ENCODE measurements at places on chromosomes 16 and 17.

- DNase-seq: no peak
Measured at GRCh38 chr16:9311303-9311954, 220.0 kb downstream of the HAPSTR1 start.

- no peak for DNase-seq
Measured at GRCh38 chr16:60204181-60204580, 1470.1 kb upstream of the GOT2 start.

- no peak for DNase-seq
Measured at GRCh38 chr17:5526821-5527598, 40.6 kb downstream of the MIS12 start.

DNA sequence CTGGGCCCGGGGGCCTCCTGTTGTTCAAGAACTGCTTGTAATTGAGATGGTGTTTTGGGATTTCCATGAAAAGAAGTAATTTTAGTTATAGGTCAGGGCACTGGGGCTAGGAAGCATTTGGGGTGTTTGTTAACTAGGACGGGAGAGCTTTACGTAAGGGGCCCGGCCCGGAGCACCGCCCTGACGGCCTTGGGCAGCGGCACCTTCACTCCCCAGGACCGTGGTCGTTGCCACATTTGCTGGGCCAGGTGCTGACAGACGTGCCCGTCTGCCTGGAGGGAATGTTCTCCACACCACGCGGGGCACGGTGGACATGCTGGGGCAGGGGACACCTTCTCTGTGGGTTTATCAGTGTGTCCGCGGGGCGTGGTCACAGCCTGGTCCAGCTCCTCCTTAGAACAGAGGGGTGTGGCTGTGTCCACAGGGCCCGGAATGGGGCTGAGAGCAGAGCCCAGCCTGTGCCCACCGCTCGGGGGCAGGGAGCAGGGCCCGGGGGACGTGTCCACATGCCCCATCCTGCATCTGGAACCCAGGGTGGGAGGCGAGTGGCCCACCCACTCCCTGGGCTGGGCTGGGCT lies 57.7 kb downstream of the BAIAP2 start:
- no peak for DNase-seq

DNA sequence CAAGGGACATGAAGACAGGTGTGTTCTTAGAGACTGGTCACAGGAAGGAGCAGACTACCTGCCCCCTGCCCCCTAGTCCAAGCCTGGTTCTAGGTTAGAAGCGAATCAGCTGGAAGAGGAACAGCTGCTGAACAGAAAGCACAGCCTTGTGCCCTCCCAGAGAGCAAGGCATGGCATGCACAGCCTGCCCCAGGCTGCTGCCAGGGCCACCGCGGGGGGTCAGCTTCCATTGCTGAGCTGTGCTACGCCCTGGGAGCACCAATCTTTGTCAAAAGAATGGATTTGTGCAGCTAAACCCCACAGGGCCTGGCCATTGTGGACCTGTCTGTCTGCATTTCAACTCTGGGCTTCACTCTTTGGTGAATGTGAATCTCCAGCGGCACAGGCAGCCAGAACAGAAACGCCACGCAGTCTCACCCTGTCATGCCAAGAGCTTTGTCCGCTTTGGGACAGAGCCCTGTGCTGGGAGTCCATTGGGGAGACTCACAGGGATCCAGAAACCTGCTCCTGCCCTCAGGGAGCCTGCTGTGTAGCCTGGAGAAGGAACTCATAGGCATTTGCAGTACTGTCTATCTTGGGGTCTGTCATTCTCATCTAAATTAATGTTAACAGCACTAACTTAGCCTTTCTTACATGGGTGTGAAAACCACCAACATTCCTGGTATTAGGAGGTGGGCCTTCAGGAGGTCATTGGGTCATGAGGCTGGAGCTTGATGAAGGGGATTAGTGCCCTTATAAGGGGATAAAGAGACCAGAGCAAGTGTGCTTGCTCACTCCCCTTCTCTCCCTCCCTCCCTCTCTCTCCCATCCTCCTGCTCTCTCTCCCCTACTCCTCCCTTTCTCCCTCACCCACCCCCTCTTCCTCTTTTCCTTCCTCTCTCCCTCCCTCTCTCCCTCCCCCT lies 25.6 kb upstream of the CDRT4 start:
- no peak for DNase-seq

GRCh38 chr16:52463904-52464303 lies 83.0 kb downstream of the TOX3 start:
- no peak for DNase-seq

DNA sequence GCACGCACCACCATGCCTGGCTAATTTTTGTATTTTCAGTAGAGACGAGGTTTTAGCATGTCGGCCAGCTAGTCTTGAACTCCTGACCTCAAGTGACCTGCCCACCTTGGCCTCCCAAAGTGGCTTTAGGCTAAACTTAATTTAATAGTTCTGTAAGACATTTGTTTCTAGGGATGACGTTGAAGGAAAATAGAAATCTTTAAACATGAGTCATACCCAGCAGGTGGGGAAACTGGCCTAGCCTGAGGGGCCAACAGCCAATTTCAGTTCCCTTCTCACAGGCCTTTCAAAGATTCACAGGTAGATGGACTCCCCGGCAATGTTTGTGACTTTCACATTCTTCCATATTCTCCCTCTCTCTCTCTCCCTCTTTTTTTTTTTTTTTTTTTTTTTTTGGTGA lies 18.1 kb upstream of the ITPRIPL2 start:
- no peak for DNase-seq

GRCh38 chr17:2191227-2191626 lies 112.4 kb downstream of the SMG6 start:
- DNase-seq: no peak

- peak; percentile 95 for DNase-seq
Measured at GRCh38 chr16:50368410-50369132, at the start of gene BRD7. Gene BRD7, minus strand, starts transcription at chr16:50368988. Its CDS starts 214 bp downstream, at chr16:50368774.

GRCh38 chr17:69451416-69452394 lies 37.2 kb downstream of the MAP2K6 start:
- DNase-seq: no peak

DNA sequence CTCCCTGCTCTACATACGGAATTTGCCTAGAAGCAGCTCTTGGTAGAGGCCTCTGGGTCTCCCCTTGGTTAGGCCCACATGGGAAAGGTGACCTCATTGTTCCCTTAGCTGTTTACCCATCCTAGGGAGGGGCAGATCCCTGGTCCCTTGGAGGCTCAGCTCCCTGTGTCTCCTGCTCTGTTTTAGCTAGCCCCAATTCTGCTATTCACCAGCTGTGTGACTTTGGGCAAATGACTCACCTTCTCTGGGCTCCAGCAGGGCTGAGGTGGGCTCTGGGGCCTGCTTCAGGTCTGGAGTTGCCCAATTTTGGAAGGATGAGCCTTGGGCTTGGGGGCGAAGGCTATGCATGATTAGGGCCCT lies 3.9 kb downstream of the ABCC3 start:
- DNase-seq: no peak

DNA sequence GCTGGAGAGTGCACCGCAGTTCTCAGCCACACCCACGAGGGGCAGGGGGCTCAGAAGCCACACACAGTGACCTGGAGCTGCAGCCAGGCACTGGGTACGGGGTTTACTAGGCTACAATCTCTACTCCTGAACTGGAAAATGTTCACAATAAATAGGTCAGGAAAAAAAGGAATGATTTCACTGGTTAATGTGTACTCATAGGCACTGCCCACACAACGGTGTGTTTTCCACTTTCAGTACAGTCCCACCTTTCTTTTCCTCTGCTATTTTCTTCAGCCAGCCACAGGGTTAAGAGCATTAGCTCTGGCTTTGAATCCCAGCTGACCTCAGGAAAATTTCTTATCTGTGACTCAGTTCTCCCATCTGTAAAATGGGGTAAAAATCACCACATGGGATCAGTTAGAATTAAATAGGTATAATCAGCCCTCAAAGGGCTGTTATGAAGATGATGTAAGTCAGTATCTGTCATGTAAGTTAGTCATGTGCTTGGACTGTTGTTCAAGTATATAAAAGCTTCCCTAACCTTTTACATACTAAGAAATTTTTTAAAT lies 35.7 kb downstream of the ZCCHC14 start:
- no peak for DNase-seq

- no peak for DNase-seq
Measured at GRCh38 chr17:12301551-12301950, 280.9 kb downstream of the MAP2K4 start.

GRCh38 chr17:47266782-47267181 lies 13.2 kb downstream of the ITGB3 start:
- no peak for DNase-seq

DNA sequence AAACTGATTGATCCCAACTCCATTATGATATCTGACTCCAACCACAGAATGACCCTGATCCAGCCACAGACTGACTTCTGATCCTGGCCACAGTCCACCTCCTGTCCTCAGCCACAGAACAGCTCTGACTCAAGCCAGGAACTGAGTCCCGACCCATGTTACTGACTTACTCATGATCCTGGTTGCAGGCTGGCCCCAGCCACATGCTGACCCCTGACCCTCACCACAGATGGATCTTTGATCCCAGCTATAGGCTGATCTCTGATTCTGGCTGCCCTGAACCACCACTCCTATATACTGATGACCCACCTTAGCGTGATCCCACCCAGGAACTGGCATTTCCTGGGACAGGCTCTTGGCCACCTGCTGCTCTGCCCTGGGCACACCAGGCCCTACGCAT lies 32.2 kb upstream of the IL21R start:
- no peak for DNase-seq

DNA sequence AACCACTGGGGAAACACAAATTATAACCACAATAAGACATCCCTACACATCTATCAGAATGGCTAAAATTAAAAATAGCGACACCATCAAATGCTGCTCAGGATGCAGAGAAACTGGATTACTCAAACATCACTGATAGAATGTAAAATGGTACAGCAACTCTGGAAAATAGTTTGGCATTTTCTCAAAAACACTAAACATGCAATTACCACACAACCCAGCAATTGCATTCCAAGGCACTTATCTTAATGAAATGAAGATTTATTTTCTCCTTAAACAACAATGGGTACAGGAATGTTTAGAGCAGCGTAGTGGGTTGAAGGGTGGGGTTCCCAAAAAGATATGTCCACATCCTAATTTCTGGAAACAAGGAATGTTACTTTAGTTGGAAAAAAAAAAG lies 309.0 kb upstream of the PMFBP1 start:
- no peak for DNase-seq

DNA sequence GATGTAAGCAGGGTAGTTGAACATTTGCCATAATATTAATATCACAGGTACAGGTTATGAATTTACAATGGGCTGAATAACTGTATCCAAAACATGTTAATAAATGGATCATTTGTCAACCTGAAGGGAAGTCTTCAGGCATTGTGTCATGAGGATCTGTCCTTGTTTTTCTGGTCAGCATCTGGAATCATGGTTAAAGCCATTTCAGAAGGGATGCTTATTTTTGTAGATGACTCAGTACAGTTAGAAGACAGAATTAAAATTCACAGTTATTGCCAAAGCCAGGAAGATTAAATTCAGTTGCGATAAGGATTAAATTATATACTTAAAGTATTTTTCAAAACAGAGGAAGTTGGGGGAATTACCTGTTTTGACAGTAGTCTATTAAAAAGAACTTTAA lies 8.0 kb downstream of the PSMD11 start:
- DNase-seq: no peak

GRCh38 chr17:4872786-4873185 lies 26.6 kb upstream of the C17orf107 start:
- DNase-seq: no peak

- DNase-seq: no peak
Measured at GRCh38 chr17:21061971-21062526, 19.2 kb upstream of the USP22 start.

DNA sequence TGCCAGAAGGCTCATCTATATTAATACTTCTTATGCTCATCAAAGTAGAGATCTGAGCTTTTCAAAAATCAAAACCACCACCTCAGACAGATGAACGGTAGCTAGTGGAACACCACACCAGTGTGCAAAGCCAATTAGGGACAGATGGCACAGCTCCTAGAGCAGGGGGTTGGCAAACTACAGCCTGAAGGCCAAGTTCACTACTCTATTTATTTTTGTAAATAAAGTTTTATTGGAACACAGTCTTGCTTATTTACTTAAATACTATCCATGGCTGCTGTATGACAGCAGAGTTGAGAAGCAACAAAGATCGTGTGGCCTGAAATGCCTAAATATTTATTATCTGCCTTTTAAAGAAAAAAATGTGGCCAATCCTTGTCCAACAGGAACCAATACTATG lies 56.8 kb downstream of the AMFR start:
- DNase-seq: no peak

DNA sequence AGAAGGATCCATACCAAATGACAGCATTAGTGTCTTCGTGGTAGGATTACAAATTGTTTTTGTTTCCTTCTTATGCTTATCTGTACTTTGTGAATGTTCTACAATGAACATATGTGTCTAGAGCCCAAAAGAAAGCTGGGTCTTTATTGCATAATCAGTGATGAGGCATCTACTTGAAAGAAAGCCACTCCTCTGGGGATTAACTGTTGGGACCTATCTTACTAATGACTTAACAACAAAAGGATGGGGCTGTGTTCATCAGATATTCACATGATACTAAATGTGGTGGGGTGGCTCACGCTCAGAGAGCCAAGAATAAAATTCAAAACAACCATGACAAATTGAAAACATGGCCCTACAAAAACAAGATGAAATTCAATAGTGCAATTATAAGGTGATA lies 160.2 kb downstream of the RGS9 start:
- DNase-seq: no peak

GRCh38 chr16:12010388-12011251 lies 34.1 kb downstream of the SNX29 start:
- DNase-seq: no peak

GRCh38 chr17:42142371-42142896 lies 12.4 kb downstream of the RAB5C start:
- no peak for DNase-seq

GRCh38 chr17:2041561-2042389 lies at the start of gene OVCA2:
Gene OVCA2, plus strand, starts transcription at chr17:2042022. Its CDS starts 26 bp downstream, at chr17:2042048.
- DNase-seq: peak; percentile 90

DNA sequence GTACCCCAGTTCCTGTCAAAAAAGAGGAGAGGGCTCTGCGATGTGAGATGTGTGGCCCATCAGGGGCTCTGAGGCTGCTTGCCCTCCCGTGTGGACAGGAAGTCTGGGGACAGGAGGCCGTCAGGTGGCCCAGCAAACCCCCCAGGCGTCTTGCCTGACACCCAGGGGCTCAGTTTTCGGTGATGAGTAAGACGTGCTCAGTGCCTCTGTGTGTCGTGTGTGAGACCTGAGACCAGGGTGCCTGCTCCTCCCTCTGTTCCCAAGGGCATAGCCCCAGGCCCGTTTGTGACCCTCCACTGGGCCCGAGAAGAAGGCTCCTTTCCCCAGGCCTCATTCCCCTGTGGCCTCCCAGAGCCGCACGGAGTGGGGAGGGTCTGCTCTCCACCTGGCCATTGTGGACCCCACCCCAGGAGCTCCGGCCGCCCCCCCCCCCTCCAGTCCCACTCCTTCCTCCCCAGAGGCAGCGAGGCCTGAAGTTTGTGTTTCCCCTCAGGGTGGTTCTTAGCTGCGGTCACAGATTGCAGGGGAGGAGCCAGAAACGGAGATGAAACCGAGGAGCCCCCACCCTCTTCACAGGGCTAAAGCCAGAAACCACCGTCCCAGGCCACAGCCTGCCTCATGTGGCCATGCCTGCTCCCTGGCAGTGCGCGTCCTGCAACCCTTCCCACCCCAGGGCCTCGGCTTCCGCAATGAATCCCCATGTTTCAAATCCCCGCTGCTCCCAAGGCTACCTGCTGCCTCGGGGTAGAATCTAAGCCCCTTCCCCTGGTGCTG lies 4.9 kb upstream of the ACTG1 start:
- DNase-seq: no peak
